NCI-H526 (cell line): ENCODE measurements at places on chromosomes 2 and 18.
A peak's percentile ranks its signal among the peaks of the same experiment; 100 is the strongest.

DNA sequence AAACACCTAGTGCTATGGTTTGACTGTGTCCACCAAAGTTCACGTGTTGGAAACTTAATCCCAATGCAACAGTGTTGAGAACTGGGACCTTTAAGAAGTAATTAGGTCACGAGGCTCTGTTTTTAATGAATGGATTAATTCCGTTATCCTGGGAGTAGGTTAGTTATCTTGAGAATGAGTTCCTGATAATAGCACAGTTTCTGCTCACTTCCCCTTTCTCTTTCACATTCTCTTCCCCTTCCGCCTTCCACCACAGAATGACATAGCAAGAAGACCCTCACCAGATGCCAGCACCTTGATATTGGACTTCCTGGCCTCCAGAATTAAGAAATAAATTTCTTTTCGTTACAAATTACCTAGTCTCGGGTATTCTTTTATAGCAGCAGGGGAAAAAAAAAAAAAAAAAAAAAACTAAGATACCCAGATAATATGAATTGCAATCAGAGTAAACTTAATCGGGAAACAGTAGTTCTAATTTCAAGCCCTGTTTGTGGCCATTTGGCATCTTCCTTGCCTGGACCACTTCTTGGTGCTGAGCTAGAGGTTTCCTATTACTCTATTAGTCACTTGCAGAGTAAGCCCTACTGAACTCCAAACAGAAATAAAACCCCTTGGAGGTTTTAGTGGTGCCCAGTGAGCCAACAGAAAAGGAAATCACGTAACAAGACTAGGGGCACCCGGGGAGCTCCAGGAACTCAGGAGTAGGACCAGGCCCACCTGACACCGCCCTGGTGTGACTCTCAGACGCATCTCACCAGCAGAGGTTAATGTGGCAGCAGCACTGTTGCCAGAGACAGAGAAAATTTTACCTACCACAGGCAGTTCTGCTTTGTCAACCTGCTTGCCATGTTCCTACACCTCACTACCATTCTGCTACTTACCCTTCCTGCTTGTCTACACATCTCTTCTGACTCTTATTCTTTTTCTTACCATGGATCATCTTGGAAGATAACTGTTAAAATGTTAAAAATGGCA is 147.6 kb upstream of the CAB39 start:
- no peak for DNase-seq

DNA sequence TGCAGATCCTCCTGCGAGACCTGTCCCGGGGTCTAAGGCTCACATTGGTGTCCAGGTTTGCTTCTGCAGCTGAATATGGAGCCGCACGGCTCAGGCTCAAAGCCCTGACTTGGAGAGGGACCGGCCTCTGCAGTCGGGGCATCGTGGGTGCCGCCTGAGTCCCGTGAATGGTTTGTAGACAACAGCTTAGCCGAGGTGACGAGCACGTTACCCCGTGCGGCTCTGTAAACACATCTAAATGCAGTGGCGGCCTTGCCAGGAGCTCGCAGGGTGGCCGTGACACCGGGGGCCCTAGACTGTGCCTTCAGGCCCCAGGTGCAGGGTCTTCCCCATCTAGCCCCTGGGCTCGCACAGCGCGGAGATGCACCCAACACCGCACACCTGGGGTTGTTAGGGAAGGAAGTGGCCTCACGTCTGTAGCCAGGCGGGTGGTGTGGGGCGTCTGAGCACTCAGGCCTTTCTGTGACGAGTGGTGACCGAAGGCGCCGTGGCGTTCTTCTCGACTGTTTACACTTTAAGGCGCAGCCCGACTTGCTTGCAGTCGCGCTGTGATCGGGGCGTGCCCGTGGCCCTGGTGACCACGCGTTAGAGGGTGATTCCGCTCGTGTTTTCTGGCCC is 91.6 kb downstream of the NFATC1 start:
- no peak for DNase-seq

DNA sequence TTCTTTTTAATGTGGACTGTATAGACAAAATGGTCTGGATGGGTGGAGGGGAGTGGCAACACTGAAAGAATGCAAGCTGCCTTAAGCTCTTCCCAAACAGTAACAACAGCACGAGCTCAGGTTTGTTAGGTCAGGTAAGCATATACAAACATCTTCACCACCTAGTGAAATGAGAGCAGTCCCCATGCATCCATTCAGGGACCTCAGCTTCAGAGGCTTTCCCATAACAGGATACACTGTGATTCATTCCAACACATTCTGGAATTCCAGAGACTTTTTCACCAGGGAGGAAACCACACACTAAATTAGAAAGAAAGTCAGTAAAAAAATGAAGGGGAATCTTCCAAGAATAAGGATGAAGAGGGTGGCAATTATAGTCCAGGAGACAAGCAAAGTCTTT is 50.4 kb upstream of the BZW1 start:
- no peak for DNase-seq

GRCh38 chr2:8441986-8442385 is 239.9 kb upstream of the ID2 start:
- DNase-seq, result no peak

DNA sequence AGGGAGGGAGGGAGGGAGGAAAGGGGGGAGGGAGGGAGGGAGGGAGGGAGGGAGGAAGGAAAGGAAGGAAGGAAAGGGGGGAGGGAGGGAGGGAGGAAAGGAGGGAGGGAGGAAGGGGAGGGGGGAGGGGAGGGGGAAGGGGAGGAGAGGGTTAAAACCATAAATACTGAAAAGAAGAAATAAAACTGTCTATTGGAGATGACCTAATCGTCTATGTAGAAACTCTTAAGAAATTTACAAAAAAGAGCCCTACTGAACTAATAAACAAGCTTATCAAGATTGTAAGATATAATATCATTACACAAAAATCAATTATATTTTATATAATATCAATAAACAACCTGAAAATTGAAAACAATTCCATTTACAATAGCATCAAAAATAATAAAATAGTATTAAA is 32.3 kb upstream of the CTDP1 start:
- no peak for DNase-seq

- DNase-seq, result no peak
These were observed 90.5 kb downstream of the PMS1 start for GRCh38 chr2:189874586-189875320.

- DNase-seq, result no peak
These were observed 53.4 kb downstream of the SPIRE1 start for GRCh38 chr18:12604445-12605007.

DNA sequence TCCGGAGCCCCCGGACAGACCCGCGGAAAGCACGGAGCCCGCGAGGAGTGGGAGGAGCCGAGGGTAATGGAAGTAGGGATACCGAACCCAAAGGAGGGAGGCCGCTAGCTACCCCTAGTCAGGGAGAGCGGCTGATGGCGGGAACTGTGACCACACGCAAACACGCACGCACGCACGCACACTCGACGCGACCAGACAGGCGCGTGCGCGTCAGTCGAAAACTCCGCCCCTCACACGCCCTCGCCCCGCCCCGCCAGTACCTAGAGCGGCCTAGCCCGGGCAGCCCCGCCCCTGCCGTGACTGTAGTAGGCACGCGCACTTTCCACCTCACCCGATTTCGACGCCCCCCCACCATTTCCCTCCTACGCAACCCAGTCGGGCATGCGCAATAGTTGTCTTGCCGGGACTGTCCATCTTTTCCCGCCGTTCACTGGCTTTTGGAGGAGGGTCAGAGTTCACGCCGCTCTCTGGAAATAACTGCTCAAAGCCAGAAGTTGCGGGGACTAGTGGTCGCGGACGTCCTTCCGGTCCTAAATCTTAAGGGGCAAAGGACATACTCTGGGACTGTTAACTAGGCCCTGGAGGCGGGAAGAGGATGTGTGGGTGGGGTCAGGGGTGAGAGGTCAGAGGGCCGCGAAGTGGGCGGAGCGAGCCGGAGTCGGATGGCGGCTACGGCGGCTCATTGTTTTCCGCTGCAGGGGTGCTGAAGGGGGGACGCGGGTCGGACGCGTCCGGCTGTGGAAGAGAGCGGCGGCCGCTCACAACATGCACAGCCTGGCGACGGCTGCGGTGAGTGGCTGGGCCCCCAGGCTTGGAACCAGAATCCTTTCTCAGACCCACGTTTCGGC is at the start of the genes CNOT9 and USP37:
Gene CNOT9, plus strand, starts transcription at position 650 of the 848 bp plus-strand sequence. Its CDS starts 116 bp downstream, at position 766.
Gene USP37, minus strand, starts transcription at position 162 of the 848 bp plus-strand sequence. CDS start 9,698 bp downstream, outside the sequence.
- DNase-seq, result peak; percentile 92
